ENCODE measurements at places on chromosomes 5 and 9.

DNA sequence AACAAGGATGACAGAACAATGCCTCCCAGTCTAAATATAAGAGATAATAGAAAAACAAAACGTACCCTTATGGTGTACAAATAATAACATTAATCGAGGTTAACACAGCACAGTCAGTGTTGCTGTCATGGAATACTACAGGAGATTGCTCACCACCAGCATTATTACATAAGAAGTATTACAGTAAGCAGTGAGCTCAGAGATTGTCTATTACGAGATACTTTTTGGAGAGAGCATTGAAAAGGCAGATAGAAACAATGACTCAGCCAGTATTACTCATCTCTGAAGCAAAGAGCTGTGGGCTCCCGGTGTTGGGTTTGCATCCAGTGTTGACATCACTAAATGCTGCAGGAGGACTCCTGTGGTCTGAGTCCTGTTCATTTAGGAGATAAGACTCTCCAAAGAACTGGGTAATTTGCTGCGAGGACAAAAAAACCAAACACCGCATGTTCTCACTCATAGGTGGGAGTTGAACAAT is 191.9 kb upstream of the SEMA6A start:
- DNase-seq, result no peak

GRCh38 chr5:128693764-128694163 is 155.7 kb upstream of the FBN2 start:
- DNase-seq, result no peak

DNA sequence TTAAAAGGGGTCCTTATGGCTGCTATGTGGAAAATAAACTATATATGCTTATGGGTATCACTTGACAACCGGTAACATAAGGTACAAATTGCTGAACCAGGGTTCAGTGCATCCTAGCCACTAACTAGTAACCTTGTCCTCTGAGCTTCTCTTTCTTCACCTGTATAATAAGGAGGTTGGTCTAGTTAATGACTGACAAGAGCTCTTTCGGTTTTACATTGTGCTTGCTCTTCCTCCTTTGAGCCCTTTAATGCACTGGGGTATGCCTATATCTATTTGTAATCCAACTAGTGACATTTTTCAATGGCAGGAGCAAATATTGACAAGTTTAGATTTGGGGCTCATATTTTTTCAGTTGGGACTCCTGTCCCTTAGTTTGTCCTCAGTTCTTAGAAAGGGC is 66.1 kb downstream of the NPR3 start:
- DNase-seq, result no peak

DNA sequence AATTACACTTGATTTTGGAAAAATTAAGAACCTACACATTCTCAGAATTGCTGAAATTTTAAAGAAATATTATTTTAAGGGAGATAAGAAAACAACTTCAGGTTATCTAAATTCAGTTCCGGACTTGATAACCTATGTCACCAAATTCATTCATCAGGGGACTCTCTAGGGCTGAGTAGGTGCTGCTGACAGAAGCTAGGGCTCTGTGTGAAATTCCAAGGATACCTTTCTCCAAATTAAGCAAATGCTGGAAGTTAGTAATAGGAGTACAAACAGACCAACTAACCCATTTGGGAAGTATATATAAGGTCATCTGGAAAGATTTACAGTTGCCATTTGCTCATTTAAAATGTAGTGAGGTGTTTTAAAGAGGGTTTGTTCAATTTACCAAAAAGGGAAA is 84.3 kb downstream of the SMIM23 start:
- no peak for DNase-seq

DNA sequence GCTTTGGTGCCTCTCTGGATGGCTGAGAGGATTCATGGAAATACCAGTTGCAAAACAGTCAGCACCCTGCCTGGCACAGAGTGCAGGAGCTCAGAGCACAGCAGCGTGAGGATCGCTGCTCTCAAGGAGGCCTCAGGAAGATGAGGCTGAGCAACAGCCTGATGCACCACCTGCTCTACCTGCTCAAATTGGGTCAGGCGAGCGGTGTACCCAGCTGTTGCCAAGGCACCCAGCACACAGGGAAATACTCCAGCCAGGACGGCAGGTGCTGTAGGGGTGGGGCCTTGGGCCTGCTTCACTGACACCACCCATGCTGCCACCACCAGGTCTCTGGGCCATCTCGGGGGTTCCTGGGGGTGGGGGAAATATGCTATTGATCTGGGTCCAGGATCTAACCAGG is 4.3 kb downstream of the EEIG1 start:
- no peak for DNase-seq

Data from hindlimb muscle (tissue), 1 donor.